ENCODE measurements at places on chromosomes 12 and 14.

DNA sequence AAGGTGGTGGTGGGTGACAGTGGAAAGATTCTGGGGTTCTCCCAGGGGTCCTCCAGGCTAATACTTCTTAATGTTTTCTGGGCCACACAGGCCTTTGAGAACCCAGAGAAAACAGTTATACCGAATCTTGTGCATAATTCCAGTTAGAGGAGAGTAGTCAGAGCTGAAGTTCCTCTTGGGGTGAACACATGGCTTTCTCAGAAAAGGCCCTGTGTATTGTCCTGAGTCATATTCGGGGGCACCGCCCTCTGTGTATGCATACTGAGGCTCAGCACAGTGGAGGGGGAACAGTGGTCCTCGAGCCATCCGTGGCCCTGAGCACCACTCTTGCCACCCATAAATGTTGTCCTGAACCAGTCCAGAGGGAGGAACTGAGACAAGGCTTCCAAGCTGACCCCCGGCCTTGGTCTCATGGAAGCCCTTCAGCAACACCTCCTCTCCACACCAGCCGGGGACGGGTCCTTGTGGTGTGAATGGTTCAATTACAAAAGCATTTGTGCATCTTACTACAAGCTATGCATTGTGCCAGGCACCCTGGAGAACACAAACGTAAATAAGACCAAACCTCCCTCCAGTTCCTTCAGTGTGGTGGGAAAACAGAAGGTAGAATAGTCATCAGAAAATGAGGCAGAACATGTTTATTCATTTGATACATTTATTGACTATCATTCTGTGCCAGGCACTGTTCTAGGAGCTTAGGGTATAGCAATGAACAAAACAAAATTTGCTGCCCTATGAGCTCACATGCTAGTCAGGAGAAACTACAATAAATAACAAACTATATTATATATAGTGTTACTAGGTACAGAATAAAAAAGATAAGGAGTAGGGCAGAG, 9.9 kb downstream of the DHRS2 start:
- no peak for DNase-seq

GRCh38 chr12:64793610-64794009, 30.8 kb upstream of the TBC1D30 start:
- no peak for DNase-seq

DNA sequence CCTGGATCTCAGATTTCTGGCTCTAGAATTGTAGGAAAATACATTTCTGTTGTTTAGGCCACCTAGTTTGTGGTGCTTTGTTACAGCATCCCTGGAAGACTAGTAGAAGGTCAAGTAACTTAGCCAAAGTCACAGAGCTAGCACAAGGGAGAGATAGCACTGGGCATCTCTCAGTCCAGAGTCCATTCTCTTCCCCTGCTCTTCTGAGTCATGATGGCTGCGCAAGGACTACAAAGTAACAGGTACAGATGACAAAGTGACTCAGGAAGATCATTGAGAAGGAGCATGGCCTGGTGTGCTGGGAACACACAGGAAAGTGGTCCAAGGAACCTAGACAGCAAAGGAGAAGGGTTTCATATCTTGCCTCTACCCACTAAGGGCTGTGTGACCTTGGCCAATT, 19.3 kb downstream of the SLC17A8 start:
- DNase-seq = no peak

DNA sequence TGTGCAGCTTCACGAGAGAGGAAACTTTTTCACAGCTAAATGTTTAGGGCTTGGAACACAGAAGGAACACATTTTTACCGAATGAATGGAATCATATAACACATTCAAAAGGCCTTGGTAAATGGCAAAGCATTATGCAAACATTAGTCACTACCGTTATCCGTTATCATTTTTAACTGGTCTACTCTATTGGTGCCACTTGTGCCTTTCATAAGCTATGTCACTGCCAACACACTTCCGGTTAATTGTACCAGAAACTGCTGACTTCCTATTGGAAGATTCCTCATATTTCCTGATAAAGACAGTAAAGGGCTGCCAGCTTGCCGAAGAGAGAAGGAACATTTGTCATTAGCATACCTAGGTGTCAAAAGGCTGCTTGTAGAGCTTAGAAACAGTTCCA, 169.2 kb downstream of the APAF1 start:
- peak; percentile 10 for DNase-seq

- no peak for DNase-seq
Observed at GRCh38 chr14:27065886-27066285, 468.1 kb upstream of the NOVA1 start.

- no peak for DNase-seq
Observed at GRCh38 chr12:107702106-107702505, 16.5 kb downstream of the PWP1 start.

DNA sequence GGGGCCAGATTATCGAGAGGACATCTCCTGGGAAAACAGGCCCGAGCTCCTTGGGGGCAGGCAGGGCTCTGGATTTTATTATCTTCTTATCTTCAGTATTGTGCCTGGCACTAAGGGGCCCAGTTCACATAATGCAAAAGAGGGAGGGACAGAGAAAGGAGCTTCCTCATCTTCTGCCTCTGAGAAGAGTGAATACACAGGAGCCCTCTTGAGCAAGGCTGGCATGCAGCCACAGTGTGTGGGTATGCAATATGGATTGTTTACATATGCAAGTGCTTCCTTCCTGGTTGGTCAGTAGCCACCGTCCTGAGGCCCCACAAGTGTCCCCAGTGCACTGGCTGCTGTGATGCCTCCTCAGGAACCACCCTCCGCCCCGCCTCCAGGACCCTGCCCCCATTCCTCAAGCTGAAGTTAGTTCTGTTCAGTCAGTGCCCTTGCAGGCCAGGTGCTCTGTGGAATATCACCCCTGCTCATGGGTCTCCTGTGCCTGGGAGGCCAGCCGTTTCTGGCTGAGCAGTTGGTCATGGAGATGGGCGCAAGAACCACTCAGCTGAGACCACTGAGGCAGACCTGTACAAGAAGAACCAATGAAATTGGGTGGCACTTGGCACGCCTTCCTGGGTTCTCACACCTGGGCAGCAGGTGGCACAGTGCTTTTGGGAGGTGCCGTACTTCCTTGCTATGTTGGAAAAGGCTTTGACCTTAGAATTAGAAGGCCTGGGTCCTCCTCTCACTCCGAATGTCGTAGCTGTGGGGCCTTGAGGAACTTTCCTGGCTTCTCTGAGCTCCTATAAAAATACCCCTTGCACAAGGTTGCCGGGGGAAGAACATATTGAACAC, 35.1 kb upstream of the ACTN1 start:
- no peak for DNase-seq

DNA sequence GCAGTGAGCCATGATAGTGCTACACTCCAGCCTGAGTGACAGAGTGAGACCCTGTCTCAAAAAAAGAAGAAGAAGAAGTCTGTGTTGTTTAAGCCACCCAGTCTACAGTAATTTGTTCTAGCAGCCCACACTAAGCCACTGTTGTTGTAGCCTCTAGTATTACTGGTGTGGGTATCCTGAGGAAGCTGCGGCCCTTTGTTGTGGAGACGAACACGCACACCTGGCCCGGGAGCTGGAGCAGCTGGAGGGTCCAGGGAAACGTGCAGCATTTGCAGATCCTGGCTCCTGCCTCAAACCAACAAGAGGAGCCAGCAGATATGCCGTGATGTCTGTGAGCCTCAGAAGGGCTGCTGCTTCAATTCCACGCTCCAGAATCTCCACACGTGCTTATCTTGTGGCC, 65.3 kb downstream of the MAP1LC3B2 start:
- no peak for DNase-seq

DNA sequence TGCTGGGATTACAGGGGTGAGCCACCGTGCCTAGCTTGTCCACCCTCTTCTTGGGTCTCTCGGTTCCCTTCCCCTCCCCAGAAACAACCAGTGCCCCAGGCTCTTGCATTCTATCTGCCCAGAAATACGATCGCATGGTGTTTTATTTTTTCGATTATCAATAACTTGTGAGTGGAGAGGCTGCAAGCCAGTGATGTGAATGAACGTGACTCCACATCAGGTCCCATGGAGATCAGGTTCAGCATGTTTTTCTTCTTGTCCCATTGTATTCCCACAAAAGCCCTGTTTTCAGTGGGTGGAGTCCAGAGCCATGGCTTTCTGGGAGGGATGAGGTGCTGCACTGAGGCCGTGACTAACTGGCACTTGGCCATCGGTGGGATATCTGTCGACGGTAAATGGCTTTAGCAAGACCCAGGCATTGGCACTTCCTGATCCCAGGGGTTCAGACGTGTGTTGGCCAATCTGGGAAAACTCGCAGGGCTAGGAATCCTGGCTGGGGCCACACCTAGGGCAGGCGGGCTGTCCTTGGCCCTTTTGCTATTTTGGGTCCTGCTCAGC, 12.7 kb upstream of the HNF1A start:
- no peak for DNase-seq
